ENCODE measurements at places on chromosomes 16 and 17. TPM values are rescaled to one million over a fixed set of nuclear protein-coding genes. Genes with fewer than 3 reads are reported as not detected.

Gene CACNA1G
- 0.51 TPM for total RNA-seq

Gene PRKCB
- 3.9 TPM for total RNA-seq

Gene ATP2C2
- total RNA-seq = 1.8 TPM

Gene WFDC1
- total RNA-seq = 0.77 TPM

Gene ACSM2A
- not detected for total RNA-seq

Gene C17orf107
- total RNA-seq = 6.6 TPM

Gene MAP2K6
- 5.1 TPM for total RNA-seq

Gene GJD3
- not detected for total RNA-seq

GRCh38 chr17:80717720-80718083 lies 173.1 kb downstream of the RPTOR start:
- DNase-seq = no peak

DNA sequence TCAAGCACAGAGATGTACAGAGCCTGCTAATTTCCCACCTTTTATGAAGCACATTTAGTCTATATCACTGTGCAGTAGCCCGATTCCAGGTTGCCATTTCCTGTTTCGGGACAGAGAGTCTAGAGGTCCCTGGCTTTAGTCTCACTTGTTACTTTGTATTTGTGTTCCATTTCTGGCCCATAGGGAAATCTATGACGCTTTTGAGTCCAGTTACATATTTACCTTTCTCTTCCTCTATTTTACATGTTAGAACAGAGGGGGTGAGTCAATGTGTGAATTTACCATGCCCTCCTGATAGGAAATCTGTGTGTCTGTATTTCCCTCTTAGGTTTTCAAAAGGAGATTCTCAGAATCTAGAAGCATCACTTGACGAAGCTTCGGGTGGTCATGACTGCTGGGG lies 227.1 kb upstream of the ZFHX3 start:
- no peak for DNase-seq

DNA sequence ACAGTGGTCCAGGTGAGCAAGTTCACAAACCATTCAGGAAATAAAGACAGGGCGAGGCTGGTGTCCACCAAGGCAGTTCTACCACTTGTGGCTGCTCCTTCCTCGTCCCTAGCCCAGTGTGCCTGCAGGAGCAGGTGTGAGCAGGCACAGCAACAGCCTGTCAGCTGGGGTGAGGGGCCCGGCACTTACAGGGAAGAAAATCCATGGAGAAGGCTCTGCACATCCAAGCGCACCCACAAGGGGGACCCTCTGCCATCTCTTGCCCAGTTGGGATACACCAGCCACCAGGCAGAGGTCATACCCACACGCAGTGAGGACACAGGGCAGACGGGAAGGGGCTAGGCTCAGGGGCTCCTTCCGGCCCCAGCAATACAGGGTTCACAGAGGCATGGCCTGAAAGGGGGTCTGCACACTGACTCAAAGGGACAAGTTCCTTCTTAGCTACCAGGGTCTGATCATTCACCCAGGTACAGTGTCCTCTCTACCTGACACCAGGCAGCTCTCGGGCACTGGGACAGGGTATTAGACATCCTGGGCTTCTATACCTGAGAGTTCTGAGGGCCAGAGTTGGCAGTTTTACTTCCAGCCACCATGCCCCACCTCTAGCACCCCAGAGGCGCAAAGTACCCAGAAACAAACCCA lies 27.0 kb downstream of the CDIP1 start:
- DNase-seq = no peak

- DNase-seq = no peak
Measured at GRCh38 chr17:72850410-72851118, 241.9 kb downstream of the SLC39A11 start.

- DNase-seq = no peak
Measured at GRCh38 chr17:10304758-10305300, 68.0 kb downstream of the MYH13 start.

DNA sequence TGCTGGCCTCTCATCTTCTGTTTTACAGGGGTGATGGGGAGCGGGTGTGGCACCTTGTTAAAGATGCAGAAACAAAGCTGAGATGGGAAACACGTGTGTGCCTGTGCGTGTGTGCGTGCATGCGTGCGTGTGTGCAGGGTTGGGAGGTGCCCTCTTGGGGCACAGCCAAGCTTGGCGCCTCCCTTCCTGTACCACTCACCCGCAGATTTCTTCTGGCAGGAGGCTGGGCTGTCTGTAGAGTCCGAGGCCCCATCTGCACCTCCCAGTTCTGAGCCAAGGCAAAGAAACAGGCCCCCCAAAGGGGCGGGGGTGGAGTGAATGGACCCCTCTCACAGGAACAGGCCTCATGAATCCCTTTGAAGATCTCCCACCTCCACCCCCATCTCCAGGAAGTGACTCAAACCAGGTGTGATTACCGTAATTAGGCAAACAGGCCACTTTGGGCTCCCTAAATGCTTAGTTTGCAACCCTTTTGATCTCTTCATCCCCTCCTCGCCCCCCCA lies 20.9 kb downstream of the TNS4 start:
- DNase-seq = no peak

GRCh38 chr16:26335236-26335853 lies 643.6 kb downstream of the HS3ST4 start:
- DNase-seq = no peak

GRCh38 chr16:12002447-12003006 lies 26.0 kb downstream of the SNX29 start:
- DNase-seq = peak; percentile 15

DNA sequence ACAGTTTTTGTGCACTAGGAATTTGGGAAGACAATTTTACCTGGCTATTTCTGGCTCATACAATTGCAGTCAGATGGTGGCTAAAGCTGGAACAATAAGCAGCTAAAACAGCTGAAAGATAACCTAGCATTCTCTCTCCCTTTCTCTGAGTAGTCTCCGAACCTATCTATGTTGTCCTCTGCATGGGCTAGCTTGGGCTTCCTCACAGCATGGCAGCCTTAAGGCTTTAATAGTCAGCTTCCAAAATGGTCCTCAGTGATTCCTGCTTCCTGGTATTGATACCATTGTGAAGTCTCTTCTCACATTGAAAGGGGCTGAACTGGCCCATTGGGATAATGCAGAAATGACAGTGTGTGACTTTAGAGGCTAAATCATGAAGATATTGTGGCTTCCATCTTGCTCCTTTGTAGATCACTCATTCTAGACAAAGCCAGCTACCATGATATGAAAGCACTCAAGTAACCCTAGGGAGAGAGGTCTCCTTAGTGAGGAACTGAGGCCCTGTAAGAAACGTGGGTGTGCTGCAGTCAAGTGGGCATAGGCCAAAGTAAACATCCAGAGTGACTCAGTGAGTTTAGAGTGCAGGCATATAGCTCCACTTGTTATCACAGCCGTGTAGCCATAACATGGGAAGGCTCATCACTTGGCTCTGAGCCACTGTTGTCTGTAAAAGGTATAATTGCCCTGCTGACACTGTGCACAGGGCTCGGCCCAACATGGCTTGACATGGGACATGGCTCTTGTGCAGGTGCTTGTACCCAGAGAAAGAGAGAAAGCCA lies 5.5 kb upstream of the VKORC1 start:
- DNase-seq = no peak

- no peak for DNase-seq
Measured at GRCh38 chr16:81560979-81561657, 116.5 kb downstream of the CMIP start.

GRCh38 chr17:21356537-21357127 lies 19.5 kb upstream of the KCNJ12 start:
- DNase-seq = no peak

- no peak for DNase-seq
Measured at GRCh38 chr17:42853597-42853967, 2.6 kb downstream of the AOC3 start.

GRCh38 chr17:21375162-21375560 lies 996 bp upstream of the KCNJ12 start:
- DNase-seq = no peak

DNA sequence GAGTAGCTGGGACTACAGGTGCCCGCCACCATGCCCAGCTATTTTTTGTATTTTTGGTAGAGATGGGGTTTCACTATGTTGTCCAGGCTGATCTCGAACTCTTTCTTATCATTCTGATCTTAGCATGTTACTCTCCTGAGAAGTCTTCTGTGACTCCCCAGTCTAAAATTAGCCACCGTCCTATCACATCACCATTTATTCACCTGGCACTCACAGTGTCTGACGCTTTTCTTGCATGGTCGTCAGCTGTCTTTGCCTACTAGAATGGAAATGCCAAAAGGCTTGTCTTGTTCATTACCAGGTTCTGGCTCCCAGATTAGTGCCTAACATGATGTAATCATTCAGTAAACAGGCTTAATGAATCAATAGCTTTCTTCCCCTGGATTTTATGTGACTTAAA lies 23.8 kb downstream of the TOM1L1 start:
- no peak for DNase-seq

GRCh38 chr17:61072648-61073047 lies 327.0 kb upstream of the TBX2 start:
- DNase-seq = no peak

GRCh38 chr17:3929181-3929580 lies 12.9 kb upstream of the P2RX1 start:
- DNase-seq = no peak

DNA sequence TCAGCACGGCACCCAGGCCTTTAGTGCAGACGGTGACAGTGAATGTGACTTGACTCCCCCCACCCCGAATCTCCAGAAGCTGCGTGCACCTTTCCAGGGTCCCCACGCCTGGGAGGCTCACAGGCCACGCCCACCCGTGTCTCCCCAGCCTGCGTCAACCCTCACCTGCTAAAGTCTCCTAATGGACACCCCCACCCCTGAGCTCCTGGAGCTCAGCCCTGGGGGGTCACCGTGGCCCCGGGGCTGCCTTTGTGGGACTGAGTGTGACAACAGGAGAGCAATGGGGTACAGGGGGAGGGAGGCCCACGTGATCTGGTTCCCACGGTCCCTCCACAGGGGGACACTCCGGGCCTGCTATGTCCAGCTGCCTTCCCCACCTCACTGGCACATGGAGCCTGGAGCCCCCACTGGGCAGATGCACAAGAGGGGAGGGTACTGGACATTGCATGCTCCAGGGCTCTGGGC lies 7.4 kb upstream of the FASN start:
- peak; percentile 14 for DNase-seq

GRCh38 chr16:55717326-55717725 lies 61.5 kb downstream of the SLC6A2 start:
- DNase-seq = no peak

DNA sequence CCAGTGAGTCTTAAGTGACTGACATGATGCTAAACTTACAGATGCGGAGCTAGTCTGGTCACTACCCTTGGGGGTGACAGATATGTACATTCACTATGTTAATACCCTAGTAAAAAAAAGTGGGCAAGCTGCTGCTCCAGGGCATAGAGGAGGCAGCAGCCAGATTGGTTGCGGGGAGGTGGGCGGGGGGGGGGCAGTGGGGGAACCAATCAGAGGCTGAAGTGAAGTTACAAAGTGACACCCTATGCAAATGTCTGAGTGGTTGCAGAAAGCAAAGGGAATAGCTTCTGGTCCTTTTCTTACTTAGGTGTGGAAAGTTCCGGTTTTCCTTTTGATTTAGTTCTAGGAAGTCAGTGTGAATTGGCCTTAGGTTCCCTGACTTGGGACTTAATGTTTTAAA lies 12.1 kb downstream of the NDEL1 start:
- DNase-seq = no peak

- peak; percentile 9 for DNase-seq
Measured at GRCh38 chr17:77499699-77500435, 359.1 kb downstream of the SEC14L1 start.

- DNase-seq = no peak
Measured at GRCh38 chr16:67198238-67198734, 645 bp upstream of the ELMO3 start.

DNA sequence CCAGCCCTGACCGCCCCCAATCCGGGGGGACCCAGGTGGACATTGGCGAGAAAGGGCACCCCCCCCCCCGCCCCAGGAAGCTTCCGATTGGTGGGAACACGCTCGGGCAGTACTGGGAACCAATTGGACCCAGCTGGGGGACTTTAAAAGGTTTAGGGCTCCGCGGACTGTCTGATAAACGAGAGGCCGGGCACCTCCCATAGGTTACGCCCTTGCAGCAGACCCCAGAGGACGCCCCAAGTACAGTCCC lies 245 bp downstream of the TMEM256 start:
- no peak for DNase-seq

GRCh38 chr17:15917021-15917437 lies 27.9 kb upstream of the ADORA2B start:
- DNase-seq = no peak

DNA sequence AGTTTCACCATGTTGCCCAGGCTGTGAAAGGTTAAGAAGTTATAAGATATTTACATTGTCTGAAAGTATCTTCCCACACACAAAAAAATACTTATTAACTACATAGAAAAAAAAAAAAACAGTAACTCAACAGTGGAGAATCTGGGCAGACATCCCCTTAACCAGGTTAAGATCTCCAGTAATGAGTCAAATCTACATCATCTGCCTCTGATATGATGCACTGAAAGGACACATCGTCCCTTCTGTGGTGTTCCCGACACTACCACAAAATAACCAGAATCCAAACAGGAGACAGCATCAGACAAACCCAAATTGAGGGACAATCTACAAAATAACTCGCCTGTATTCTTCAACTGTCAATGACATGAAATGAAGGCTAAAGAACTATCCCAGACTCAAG lies 40.0 kb downstream of the CMTM4 start:
- no peak for DNase-seq

DNA sequence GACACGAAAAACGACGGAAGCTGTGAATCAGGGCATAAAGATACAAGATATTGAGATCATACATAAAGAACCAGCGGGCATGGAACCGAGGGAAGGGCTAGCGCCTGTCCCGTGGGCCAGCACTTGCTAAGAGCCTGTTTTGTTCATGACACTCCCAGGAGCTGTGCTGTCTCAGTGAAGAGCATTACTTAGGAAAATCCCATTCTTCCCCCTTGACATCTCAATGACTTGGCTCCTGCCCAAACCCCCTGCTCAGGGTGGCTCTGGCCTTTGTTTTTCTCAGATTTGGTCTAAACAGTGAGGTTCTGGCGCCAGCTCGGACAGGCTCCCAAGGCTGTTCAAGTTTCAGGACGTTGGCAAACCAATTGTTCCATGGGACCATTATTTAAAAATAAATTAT lies 79.1 kb upstream of the SEC14L1 start:
- DNase-seq = peak; percentile 22

DNA sequence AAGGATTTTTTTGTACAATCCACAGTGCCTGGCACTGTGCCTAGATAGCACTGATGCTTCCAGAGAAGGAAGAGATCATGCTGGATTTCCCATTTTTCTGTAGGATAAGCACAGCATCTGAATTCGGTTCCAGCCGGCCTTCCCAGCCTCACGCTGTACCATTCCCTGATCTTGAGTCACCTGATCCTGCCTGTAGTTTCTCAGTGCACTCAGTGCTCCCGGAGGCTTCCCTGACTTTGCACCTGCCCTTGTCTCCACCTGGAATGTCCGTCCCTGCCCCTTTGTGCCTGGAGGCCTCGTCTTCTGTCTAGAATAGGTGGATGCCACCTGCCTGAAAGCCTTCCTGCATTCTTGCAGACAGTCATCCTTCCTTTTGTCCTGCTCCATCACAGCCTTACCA lies 179.9 kb downstream of the CCDC182 start:
- DNase-seq = no peak

DNA sequence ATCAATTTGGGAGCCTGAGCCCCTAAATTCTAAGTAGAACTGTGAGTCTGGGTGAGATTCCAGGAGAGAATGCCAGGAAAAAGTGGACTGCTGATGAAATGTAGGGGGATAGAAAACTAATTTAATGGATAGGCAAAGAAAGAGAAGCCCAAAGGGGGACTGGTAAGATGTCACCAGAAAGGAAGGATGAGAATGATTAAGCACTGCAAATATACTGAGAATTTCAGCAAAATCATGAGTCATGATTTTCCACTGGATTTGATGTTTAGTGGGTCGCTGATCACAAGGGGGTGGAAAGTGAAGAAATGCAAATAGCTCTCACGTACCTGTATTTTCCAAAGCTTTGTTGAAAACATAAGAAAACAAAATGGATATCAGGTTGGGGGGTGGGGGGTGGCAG lies 201.8 kb downstream of the SLC39A11 start:
- DNase-seq = no peak
